ENCODE measurements at places on chromosomes 4 and X.

GRCh38 chr4:87419578-87420249, 2.7 kb upstream of the NUDT9 start:
- no peak for DNase-seq

GRCh38 chr4:126755506-126755905, 877.3 kb upstream of the INTU start:
- no peak for DNase-seq

DNA sequence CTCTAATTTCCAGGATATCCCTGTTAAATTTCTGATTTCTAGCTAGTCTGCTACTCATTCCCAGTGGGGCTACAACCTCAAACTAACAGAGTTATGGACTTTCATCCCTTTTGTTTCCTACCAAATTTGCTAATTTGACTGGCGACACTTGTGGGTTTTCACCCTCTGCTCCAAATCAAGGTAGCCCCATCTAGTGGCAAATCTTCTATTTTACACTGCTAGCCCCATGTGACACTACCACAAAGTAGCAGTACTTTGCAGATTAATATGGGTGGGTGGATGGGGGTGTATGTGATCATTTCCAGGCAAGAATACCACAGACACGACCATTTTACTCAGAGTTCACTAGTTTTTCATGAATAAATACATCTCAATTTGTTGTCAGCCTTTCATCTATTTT, 150.3 kb downstream of the MSL3 start:
- no peak for DNase-seq

GRCh38 chrX:70092247-70092646, 30.0 kb downstream of the OTUD6A start:
- DNase-seq = no peak

DNA sequence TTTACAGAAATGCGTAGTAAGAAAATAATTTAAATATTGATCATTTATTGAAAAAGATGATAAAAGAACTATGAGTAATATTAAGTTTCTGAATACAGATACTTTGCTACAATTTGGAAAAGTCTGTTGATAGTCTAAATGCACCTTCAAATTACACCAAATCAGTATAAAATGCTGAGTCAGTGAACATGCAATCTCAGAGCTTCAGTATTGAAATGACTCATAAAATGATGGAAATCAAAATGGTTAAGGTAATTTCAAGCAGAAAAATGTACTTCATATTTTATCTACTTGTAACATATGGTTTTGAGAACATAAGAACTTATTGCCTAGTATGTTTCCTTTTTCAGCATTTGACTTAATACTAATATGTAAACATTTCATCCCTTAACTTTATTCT, 448.2 kb downstream of the PCDH10 start:
- DNase-seq = no peak

GRCh38 chr4:71293705-71294104, 45.1 kb upstream of the SLC4A4 start:
- no peak for DNase-seq

- no peak for DNase-seq
Measured at GRCh38 chr4:40607221-40607620, 22.4 kb downstream of the RBM47 start.

DNA sequence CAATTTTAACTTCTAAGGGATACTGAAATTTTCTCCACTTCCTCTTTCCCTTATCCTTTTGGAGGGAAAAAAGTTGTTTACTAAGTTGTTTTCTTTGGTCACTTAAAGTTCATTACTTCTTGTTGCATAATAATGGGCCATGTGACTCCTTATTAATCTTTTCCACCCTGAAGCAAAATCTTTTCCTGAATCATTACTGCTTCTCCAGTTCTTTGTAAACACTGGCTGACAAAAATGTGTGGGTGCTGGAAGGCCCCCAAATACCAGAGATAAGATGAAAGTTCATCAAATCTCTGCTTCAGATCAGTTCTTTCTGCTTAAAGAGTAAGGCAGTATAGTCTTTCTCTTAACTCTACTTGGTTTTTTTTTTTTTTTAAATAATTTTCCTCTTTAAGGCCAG, 108.9 kb upstream of the NHS start:
- no peak for DNase-seq

DNA sequence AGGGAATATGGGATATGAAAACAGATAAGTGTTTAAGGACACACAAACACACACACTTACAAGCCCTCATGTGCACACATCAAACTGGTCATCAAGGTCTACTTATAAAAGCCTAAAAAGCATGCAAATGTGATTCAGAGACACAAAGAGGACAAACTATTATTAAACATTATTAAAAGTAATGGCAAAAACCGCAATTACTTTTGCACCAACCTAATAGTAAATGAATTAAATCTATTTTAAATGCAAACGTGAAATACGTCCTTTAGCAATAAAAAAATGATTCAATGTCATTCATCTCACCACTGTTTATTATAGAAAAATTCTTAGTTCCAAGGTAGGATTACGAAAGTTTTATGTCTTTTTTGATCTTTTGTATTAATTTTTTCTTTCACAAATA, 91.1 kb upstream of the ARMCX2 start:
- no peak for DNase-seq

- DNase-seq = peak; percentile 92
Measured at GRCh38 chr4:101346351-101347266, 717 bp downstream of the PPP3CA start.

- DNase-seq = no peak
Measured at GRCh38 chr4:35639929-35640328, 604.4 kb downstream of the ARAP2 start.

GRCh38 chrX:133926099-133926498, 59.3 kb downstream of the GPC3 start:
- DNase-seq = no peak

DNA sequence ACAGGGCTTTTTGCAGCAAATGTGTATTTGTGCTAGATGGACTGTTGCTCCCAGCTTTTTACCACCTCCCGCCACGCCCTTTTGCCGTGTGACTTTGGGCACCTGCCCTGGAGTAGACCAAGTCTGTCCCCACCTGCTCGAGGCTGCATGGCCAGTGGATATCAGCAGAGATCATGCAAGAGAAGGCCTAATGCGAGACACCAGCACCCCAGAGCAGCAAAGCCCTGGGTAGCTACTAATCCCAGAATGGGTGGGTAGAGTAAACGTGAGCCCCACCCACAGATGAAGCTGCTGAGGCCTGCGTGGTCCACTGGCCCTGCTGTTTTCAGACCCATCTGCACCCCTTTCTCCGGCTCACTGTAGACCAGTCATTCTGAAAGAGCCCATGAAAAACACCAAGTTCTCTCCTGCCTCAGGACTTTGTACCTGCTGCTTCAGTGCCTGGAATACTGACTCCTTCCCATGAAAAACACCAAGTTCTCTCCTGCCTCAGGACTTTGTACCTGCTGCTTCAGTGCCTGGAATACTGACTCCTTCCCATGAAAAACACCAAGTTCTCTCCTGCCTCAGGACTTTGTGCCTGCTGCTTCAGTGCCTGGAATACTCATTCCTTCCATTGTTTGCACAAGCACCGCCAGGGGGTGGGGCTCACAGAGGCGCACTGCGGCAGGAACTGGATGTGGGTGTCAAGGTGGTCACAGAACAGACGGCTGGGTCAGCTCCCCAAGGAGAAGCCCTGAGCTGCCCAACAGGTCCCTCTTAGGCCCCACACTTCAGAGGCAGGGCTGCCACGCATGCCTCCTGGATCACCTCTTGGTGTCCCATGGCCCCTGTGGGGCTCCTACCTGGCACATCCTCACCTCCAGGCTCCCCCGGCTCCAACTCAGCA, 5.1 kb upstream of the TNIP2 start:
- peak; percentile 81 for DNase-seq
